ENCODE measurements at places on chromosomes 3 and 15.
A peak's percentile ranks its signal among the peaks of the same experiment; 100 is the strongest.

DNA sequence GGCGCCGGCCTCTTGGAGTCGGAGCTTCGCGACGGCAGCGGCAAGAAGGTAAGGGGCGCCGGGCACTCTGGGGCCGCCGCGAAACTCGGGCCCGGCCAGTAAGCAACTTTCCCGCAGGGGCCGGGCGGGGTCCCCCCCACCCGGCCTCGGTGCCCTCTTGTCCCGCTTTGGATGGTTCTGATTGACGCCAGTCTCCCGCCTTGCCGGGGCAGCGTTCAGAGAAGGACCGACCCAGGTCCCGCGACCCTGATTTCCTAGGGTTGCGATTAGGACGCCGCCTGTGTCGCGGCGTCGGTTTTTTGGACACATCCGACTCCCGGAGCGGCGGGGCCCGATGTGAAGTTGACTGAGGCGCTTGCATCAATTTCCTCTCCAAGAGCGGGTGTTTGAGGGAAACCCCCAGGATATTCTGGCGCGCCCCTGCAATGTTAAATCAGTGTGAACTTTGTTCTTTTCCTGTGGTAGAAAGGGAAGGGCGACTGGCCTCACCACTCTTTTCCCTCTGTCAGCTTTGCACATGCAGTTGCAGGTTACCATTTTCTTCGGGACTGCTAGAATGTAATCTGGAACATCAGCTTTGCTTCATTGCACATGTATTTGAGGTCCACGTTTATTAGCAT lies 755 bp downstream of the PDE8A start:
- peak; percentile 14 for DNase-seq

DNA sequence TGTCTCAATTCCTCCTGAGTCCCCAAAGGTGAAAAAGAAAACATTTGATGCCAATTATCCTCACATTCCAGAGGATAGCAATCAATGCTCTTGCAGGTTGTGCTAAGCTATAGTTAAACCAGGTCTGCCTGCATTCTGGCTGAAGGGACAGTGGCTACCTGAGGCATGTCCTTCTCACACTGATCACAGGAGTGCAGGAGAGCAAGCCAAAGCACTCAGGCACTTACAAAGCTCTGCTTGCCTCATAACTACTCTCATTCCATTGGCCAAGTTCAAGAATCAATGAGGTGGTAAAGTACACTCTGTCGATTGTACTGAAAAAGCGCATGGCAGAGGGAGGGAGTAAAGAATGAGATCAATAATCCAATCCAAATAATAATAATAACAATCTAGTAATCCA lies 342.0 kb upstream of the PPP2R3A start:
- DNase-seq, result no peak

DNA sequence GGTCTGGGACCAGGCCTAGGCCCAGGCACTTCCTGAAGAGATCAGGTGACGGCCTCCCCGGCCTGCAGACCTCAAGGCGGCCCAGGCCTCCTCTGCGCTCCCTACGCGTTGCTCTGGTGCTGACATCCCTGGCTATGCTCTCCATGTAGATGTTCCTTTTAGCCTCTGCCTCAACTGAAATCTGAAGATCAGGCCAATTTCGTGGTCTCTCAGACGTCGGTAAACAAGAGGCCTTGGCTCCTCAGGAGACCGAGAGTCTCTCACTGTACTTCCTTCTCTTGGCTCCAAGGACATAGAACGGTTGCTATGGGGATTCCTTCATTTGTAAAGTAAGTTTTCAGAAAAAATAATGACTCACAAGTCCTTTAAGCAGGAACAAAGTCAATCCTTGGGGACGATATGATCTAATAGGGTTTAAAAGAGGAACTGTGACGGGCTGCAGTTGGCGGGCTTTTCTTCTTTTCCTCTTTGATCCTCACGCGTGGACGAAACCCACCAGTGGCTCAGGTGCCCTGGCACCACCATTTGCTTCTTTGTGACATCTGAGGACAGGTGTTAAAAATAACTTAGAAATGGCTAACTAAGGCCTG lies 55.6 kb upstream of the CGNL1 start:
- DNase-seq, result no peak

- no peak for DNase-seq
Measured at GRCh38 chr3:3648988-3649679, 150.1 kb upstream of the LRRN1 start.

GRCh38 chr3:34016925-34017587 lies 218.6 kb downstream of the PDCD6IP start:
- no peak for DNase-seq

DNA sequence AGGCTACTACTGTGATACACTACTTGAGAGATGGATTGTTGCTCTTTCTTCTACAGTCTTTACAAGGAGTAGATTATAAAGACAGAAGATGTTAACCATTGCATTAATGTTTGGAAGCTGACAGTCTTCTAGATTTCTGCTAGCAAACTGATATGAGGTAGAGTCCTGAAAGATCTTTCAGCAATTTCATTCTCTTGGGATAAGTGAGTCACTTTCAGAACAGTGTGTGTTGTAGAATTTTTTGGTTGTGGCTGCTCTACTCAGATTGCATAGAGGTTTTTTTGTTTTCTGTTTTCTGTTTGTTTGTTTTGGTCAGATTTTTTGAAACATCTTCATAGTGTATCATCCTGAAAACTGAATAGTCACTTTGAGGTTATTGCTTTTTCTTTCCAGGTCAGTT lies 17.1 kb downstream of the TNFSF10 start:
- DNase-seq, result no peak

Measured in BE2C (cell line).